ENCODE measurements at places on chromosomes 7 and 10.

- no peak for DNase-seq
Measured at GRCh38 chr7:105934572-105935185, 28.4 kb upstream of the CDHR3 start.

GRCh38 chr7:78607099-78607498 is 808.5 kb downstream of the PHTF2 start:
- no peak for DNase-seq

DNA sequence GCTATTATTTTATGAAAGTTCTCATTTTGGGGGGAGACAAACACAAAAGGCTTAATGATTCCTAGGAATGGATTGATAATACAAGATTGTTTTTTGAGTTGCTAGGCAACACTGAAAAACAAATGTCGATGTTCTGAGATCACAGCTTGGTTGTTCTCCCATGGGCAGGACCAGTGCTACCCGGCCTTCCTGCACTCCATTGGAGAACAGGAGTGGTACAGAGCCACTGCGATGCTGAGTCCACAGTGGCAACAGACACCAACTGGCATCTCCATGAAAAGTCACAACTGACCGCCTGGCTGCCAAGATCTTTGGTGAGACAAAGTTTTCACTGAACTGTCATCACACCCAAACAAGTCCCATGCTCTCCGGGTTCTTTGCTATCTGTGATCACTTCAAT is 68.9 kb upstream of the NMT2 start:
- DNase-seq: no peak

DNA sequence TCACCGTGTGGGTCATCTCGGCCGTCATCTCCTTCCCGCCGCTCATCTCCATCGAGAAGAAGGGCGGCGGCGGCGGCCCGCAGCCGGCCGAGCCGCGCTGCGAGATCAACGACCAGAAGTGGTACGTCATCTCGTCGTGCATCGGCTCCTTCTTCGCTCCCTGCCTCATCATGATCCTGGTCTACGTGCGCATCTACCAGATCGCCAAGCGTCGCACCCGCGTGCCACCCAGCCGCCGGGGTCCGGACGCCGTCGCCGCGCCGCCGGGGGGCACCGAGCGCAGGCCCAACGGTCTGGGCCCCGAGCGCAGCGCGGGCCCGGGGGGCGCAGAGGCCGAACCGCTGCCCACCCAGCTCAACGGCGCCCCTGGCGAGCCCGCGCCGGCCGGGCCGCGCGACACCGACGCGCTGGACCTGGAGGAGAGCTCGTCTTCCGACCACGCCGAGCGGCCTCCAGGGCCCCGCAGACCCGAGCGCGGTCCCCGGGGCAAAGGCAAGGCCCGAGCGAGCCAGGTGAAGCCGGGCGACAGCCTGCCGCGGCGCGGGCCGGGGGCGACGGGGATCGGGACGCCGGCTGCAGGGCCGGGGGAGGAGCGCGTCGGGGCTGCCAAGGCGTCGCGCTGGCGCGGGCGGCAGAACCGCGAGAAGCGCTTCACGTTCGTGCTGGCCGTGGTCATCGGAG is 1.8 kb downstream of the ADRA2A start:
- no peak for DNase-seq

DNA sequence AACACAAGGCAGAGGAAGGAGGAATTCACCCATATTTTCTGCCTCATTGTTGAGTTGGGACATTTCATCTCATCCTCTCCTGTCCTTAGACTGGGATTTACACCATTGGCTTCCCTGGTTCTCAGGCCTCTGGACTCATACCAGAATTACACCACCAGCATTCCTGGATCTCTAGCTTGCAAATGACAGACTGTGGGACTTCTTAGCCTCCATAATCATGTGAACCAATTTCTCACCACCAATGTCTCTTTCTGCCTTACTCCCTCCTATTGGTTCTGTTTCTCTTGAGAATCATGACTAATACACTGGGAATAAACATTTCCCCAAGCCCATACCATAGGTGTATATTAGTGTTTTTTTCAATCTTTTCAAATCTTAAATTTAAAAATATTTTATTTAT is 2.9 kb upstream of the ZNF33A start:
- DNase-seq: no peak

DNA sequence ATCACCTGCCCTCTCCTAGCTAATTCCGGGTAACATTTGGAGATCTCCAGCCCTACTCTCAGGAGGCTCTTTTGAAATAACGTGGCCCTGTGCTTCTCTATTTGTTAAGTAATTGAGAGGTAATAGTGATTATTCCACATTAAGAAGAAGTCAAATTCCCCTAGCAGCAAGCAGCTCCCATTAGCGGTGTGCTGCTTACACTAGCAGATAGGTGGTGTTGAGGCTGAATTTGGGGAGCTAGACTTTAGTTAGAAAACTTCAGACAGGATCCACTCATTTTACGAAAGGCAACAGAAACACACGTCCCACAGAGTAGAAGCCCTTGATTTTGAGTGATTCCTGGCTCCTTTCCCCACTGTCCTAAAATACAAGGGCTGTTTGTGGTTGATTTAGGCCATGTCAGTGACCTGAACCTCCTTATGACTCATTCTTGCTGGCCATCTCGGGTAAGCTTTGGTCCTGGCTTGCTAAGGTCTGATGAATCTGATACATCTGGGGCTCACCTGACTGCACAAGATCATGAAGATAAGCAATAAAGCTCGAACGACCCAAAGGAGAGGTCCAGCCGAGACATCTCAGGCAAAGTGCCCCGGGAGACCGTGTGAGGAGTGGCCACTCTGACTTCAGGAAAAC is 77.2 kb downstream of the FAM204A start:
- DNase-seq: no peak

DNA sequence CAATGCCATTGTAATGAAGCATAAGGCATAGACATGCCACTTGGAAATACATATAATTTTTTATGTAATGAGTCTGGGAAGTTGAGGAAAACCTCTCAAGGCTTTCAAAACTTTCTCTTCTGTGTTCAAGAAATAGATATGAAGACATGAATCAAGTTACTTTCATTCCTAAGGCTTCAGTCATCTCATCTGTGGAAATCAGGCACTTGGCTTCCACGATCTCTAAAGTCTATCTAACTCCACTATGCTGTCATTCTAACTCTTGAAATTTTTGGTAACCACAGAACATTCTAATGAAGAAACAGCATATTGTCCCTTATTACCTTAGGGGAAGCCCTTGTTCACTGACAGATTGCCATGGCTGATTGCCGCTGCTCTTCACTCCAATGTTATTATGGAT is 242.6 kb downstream of the CNTNAP2 start:
- no peak for DNase-seq

DNA sequence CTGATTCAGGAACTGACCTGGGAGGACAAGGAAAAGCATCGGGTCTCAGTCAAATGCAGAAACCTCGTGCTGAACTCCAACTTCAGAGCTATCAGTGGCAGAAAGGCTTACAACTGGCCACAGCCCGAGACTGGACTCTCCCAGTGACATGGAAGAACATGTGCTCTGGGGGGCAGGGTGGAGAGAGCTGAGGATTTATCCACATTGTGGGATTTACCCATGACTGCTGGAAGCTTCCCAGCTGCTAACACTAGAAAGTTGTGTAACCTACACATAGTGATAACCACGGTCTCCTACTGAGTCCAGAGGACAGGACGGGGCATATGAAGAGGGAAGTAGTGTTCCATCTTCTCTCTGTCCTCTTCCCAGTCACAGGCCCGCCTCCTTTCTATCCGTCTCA is 103.4 kb downstream of the ITIH5 start:
- DNase-seq: no peak

- no peak for DNase-seq
Measured at GRCh38 chr7:48505051-48505450, 333.8 kb downstream of the ABCA13 start.

GRCh38 chr10:27995311-27995710 is 3.6 kb downstream of the ODAD2 start:
- DNase-seq: no peak

GRCh38 chr10:51892965-51893658 is 193.7 kb upstream of the CSTF2T start:
- DNase-seq: no peak

DNA sequence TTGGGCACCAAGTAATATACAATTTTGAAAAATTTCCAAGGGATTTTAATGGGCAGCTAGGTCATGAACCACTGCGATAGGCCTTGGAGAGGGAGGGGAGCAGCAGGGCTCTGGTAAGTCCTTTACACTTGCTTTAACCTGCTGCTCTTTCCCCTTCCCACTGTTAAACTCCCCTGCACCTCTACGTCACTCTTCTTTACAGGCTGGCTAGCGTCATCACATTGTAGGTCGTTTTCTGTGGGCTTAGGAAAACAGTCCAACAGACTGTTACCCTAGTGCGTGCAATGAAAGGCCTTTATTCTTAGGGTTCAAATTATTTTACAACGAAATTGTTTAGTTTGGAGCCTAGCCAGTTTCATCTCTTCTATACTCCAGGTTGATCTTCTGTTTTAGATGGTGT is 235.7 kb downstream of the AUTS2 start:
- no peak for DNase-seq

Data from central memory CD4-positive, alpha-beta T cell (primary cell).